ENCODE measurements at places on chromosomes 1 and 21.

- no peak for DNase-seq
Observed at GRCh38 chr1:30299393-30299792, 424.0 kb downstream of the MATN1 start.

- no peak for DNase-seq
Observed at GRCh38 chr1:43056981-43057391, 98.3 kb upstream of the SLC2A1 start.

GRCh38 chr1:46556822-46557221 is 5.4 kb upstream of the KNCN start:
- DNase-seq: peak; percentile 90

DNA sequence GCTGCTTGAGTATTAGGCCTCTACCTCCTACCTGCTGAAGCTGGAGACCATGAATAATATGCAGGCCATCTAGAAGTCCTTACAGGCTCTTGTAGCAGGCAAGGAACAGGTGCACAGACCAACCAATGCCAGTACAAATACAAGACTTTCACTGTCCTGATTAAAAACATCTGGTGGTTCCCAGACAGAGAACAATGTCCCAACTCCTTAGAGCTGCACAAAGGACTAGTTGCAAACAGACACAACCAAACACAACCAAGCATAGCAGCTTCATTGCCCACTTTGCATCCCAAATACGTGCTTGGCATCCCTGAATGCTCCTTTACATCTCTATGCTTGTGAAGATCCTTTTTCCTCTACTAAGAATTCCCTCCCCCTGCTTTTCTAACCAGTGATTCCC is 98.1 kb upstream of the CXADR start:
- no peak for DNase-seq

GRCh38 chr1:200442023-200442422 is 32.2 kb upstream of the ZNF281 start:
- no peak for DNase-seq

DNA sequence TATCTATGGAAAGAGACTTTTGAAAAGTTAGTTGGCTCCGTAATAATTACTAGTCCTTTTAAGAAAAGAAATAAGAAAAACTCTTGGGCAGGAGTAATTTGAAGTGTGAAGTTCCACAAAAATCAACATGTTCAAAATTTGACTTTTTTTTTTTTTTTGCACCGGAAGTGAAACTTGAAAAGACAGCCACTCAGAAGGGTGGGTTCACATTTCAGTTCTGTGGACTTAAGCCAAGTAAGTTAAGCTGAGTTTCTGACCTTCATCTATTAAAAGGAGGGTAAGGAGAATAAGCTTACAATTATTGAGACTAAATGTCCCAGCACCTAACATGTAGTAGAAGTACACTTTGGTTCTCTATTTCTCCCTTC is 11.0 kb downstream of the RO60 start:
- no peak for DNase-seq

DNA sequence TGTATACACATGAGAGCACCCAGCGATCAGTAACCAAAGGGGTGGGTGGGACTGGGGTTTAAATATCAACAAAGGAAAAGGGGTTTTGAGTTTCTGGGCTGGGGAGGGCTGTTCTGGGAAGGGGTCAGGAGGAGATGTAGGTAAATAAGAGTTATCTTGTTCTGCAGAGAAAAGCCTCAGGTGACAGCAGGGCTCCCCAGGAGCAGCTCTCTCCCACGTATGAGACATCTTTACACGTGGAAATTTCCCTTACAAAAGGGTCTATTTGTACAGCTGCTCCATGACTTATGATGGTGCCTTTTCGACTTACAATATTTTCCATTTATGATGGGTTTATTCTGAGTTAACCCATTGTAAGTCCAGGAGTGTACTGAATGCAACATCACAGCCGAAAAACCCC is 16.3 kb upstream of the PADI2 start:
- no peak for DNase-seq

DNA sequence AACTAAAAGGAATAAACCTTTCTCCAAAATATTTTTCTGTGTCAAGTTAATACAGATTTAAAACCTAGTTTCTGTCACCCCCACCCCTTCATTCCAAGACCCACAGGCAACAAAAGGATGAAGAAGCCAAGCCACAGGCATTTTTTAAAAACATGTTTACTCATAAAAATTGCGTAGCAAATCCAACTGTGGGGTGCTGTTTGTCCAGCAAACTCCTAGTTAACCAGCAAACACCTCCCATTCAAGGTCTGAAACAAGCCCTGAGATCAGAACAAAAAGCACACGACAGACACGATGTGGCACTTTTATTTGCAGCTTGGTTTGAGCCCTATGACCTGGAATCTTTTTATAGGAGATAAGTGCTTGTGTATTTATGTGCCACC is 149.9 kb upstream of the CAMK1G start:
- no peak for DNase-seq
